ENCODE measurements at places on chromosomes 1 and 21. TPM values are rescaled to one million over a fixed set of nuclear protein-coding genes. Genes with fewer than 3 reads are reported as not detected.

- DNase-seq, result no peak
- peaks cover 4% of the 10 kb centered on the region for H3K27me3 ChIP-seq
- no peaks in the 10 kb centered on the region for H3K36me3 ChIP-seq
- H3K4me3 ChIP-seq, result no peak overlapping the region
- H3K4me1 ChIP-seq, result no peaks in the 10 kb centered on the region
Measured at GRCh38 chr1:30325085-30325935, 398.1 kb downstream of the MATN1 start.

- no peak for DNase-seq
- no peak overlapping the region for H3K4me3 ChIP-seq
- H3K27me3 ChIP-seq, result no peaks in the 10 kb centered on the region
- no peak overlapping the region for H3K27ac ChIP-seq
- no peaks in the 10 kb centered on the region for H3K36me3 ChIP-seq
Measured at GRCh38 chr21:32545948-32546441, 39.3 kb downstream of the TCP10L start.

- no peaks in the 10 kb centered on the region for H3K27me3 ChIP-seq
- H3K36me3 ChIP-seq, result no peaks in the 10 kb centered on the region
- peaks cover 56% of the 10 kb centered on the region for H3K4me1 ChIP-seq
- H3K4me3 ChIP-seq, result no peak overlapping the region
- H3K27ac ChIP-seq, result no peak overlapping the region
Measured at GRCh38 chr1:45400049-45400448, 59.8 kb upstream of the MUTYH start.

- H3K4me3 ChIP-seq, result no peak overlapping the region
- DNase-seq, result peak; percentile 34
- no peaks in the 10 kb centered on the region for H3K36me3 ChIP-seq
- H3K4me1 ChIP-seq, result peaks cover 28% of the 10 kb centered on the region
- H3K27ac ChIP-seq, result no peak overlapping the region
Measured at GRCh38 chr1:213586587-213586972, 401.2 kb upstream of the PROX1 start.

GRCh38 chr21:17270229-17270628 lies 242.6 kb upstream of the CXADR start:
- peak; percentile 34 for DNase-seq
- no peak overlapping the region for H3K27ac ChIP-seq
- no peaks in the 10 kb centered on the region for H3K36me3 ChIP-seq
- no peak overlapping the region for H3K4me3 ChIP-seq

- no peaks in the 10 kb centered on the region for H3K36me3 ChIP-seq
- H3K4me3 ChIP-seq, result no peak overlapping the region
- peaks cover 12% of the 10 kb centered on the region for H3K4me1 ChIP-seq
- H3K27ac ChIP-seq, result no peak overlapping the region
Measured at GRCh38 chr21:17782051-17782450, 37.1 kb downstream of the C21orf91 start.

DNA sequence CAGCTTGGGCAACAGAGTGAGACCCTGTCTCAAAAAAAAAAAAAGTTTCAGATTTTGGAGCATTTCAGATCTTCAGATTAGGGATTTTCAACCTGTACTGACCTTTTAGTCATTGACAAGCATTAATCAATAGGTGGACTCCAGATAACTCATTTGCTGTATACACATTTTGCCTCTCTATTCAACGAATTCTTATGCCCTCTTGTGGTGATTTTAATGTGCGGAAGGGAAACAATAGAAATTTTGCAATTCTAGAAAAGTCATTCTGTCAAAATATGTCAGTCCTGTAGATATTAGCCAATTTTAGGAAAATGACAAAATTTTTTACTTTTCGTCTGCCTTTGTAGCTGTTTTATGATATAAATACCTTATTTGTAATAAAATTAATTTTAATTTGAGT lies 11.6 kb upstream of the OR2G2 start:
- no peaks in the 10 kb centered on the region for H3K4me1 ChIP-seq
- H3K36me3 ChIP-seq, result no peaks in the 10 kb centered on the region
- no peak overlapping the region for H3K27ac ChIP-seq
- H3K4me3 ChIP-seq, result no peak overlapping the region
- H3K27me3 ChIP-seq, result no peaks in the 10 kb centered on the region

DNA sequence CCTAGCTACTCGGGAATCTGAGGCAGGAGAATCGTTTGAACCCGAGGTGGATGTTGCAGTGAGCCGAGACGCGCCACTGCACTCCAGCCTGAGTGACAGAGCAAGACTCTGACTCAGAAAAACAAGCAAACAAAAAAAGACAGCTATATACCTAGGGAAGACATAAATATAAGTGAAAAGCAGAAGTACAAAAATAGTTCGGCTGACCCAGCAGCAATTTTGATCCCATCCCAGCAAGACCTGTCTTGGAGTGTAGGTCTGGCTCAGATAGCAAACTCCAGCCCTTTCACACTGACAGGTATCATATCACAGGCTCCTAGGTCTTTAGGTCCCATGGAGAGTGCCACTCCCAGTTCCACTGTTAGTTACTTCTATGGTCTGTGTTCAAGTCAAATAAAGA lies 14.6 kb downstream of the MTX1 start:
- no peak for DNase-seq
- peaks cover 29% of the 10 kb centered on the region for H3K4me1 ChIP-seq
- no peak overlapping the region for H3K27ac ChIP-seq
- no peak overlapping the region for H3K4me3 ChIP-seq
- no peaks in the 10 kb centered on the region for H3K36me3 ChIP-seq

GRCh38 chr1:42952303-42953001 lies 6.2 kb downstream of the SLC2A1 start:
- H3K27me3 ChIP-seq, result no peaks in the 10 kb centered on the region
- H3K27ac ChIP-seq, result no peak overlapping the region
- H3K4me1 ChIP-seq, result peaks cover 87% of the 10 kb centered on the region
- H3K4me3 ChIP-seq, result peak overlapping the region; percentile 97
- H3K36me3 ChIP-seq, result peaks cover 79% of the 10 kb centered on the region
- DNase-seq, result no peak

DNA sequence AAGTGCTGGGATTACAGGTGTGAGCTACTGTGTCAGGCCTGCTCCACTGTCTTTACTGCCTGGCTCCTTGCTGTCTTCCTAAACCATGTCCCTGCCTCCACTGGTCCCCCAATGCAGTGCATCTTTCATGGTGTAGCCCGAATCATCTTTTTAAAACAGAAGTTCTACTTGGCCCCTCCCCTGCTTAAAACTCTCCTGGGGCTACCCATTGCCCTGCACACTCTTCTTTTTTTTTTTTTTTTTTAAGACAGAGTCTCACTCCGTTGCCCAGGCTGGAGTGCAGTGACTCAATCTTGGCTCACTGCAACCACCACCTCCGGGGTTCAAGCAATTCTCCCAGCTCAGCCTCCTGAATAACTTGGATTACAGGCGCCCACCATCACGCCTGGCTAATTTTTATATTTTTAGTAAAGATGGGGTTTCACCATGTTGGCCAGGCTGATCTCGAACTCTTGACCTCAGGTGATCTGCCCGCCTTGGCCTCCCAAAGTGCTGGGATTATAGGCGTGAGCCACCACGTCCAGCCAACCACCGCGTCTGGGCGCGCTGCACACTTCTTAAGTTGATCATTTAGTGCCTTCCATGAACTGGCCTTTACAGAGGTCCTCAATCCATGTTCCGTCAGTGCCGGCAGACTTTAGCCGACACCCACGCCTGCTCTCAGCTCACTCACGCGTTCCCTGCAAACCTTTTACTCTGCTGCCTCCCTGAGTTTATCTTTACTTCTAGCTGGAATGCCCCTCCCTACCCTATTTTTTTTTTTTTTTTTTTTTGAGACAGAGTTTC lies 2.4 kb downstream of the FCN3 start:
- peaks cover 5% of the 10 kb centered on the region for H3K27me3 ChIP-seq
- no peak overlapping the region for H3K27ac ChIP-seq
- H3K4me1 ChIP-seq, result peaks cover 10% of the 10 kb centered on the region
- no peaks in the 10 kb centered on the region for H3K36me3 ChIP-seq

GRCh38 chr1:235622936-235623779 lies 26.4 kb downstream of the GNG4 start:
- no peaks in the 10 kb centered on the region for H3K27me3 ChIP-seq
- peak; percentile 57 for DNase-seq
- H3K4me3 ChIP-seq, result peak overlapping the region; percentile 45
- H3K4me1 ChIP-seq, result peaks cover 49% of the 10 kb centered on the region
- peaks cover 11% of the 10 kb centered on the region for H3K36me3 ChIP-seq

GRCh38 chr1:165828669-165829329 lies 1.4 kb downstream of the UCK2 start:
- peak overlapping the region; percentile 81 for H3K4me3 ChIP-seq
- peak overlapping the region; percentile 94 for H3K27ac ChIP-seq
- DNase-seq, result peak; percentile 82
- peaks cover 2% of the 10 kb centered on the region for H3K27me3 ChIP-seq
- no peaks in the 10 kb centered on the region for H3K36me3 ChIP-seq
- peaks cover 49% of the 10 kb centered on the region for H3K4me1 ChIP-seq

GRCh38 chr21:36532769-36533467 lies 53.0 kb upstream of the CLDN14 start:
- no peak overlapping the region for H3K27ac ChIP-seq
- H3K4me1 ChIP-seq, result no peaks in the 10 kb centered on the region
- DNase-seq, result no peak
- H3K4me3 ChIP-seq, result no peak overlapping the region
- peaks cover 12% of the 10 kb centered on the region for H3K27me3 ChIP-seq
- no peaks in the 10 kb centered on the region for H3K36me3 ChIP-seq

GRCh38 chr1:178684542-178685000 lies 40.5 kb upstream of the RALGPS2 start:
- H3K4me1 ChIP-seq, result peaks cover 41% of the 10 kb centered on the region
- DNase-seq, result peak; percentile 52
- peak overlapping the region; percentile 25 for H3K27ac ChIP-seq
- no peaks in the 10 kb centered on the region for H3K27me3 ChIP-seq

DNA sequence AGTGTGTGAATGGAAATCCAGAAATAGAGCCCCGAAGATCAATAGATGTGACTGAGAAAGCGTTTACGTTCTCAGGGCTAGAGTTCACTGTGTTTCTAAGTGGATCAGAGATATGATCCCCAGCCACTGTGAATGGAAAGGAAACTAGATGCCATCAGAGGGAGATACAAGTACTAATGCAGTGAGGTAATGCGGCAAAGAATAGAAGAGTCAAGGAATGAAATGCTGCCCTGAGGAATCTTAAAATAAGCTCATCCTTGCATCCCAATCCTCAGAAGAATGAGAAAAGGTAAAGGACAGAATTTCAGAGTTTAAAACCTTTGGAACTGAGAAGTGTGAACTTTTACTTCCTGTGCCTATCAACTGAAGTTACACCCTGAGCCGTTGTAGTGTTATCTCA lies 165.5 kb upstream of the ESRRG start:
- H3K4me3 ChIP-seq, result no peak overlapping the region
- no peaks in the 10 kb centered on the region for H3K36me3 ChIP-seq
- H3K27ac ChIP-seq, result no peak overlapping the region
- no peaks in the 10 kb centered on the region for H3K4me1 ChIP-seq
- H3K27me3 ChIP-seq, result no peaks in the 10 kb centered on the region

DNA sequence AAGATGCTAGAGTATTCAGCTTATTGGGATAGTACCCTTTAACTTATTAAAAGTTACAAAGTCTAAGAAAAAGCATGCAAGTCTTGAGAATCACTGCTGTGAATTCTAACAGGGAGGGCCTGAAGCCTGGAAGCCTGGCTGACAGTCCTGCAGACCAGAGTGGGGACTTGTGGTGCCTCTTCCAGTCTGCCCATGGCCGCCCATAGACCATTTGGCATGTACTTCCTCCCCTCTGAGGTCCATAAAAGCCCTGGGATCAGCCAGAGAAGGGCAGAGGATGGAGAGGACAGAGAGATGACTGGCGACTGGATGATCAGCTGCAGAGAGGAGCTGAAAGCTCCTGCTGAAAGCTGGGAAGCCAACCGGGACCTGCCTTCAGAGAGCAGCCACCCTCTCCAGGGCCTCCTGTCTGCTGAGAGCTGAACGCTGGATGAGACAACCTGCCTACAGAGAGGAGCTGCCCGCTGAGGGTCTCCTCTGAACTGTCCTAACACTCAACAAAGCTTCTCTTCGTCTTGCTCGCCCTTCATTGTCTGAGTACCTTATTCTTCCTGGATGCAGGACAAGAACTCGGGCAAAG lies 12.5 kb upstream of the SLC1A7 start:
- H3K36me3 ChIP-seq, result no peaks in the 10 kb centered on the region
- H3K4me3 ChIP-seq, result no peak overlapping the region
- no peak for DNase-seq
- H3K27me3 ChIP-seq, result no peaks in the 10 kb centered on the region
- peaks cover 66% of the 10 kb centered on the region for H3K4me1 ChIP-seq

GRCh38 chr1:248618878-248619277 lies 16.0 kb downstream of the OR2T11 start:
- no peaks in the 10 kb centered on the region for H3K4me1 ChIP-seq
- peak; percentile 52 for DNase-seq
- H3K4me3 ChIP-seq, result no peak overlapping the region
- H3K27me3 ChIP-seq, result no peaks in the 10 kb centered on the region
- no peaks in the 10 kb centered on the region for H3K36me3 ChIP-seq

GRCh38 chr1:156676820-156677615 lies at the start of gene NES:
TSS of gene NES (minus strand) at chr1:156677407. CDS start at chr1:156677264, 143 bp downstream.
- peak within 1 kb of the TSS; percentile 63 for H3K4me3 ChIP-seq
- H3K27me3 ChIP-seq, result peaks cover 31% of the 10 kb centered on the region
- H3K27ac ChIP-seq, result no peak within 1 kb of the TSS
- H3K36me3 ChIP-seq, result no peaks in the 10 kb centered on the region
- peaks cover 61% of the 10 kb centered on the region for H3K4me1 ChIP-seq

GRCh38 chr1:212638492-212639151 lies 30.1 kb downstream of the ATF3 start:
- H3K27me3 ChIP-seq, result peaks cover 3% of the 10 kb centered on the region
- no peaks in the 10 kb centered on the region for H3K36me3 ChIP-seq
- H3K4me1 ChIP-seq, result no peaks in the 10 kb centered on the region
- H3K27ac ChIP-seq, result no peak overlapping the region
- no peak for DNase-seq
- no peak overlapping the region for H3K4me3 ChIP-seq

- H3K27ac ChIP-seq, result peak overlapping the region; percentile 87
- H3K27me3 ChIP-seq, result no peaks in the 10 kb centered on the region
- H3K4me3 ChIP-seq, result peak overlapping the region; percentile 89
- H3K36me3 ChIP-seq, result no peaks in the 10 kb centered on the region
Measured at GRCh38 chr1:65418522-65419185, 1.8 kb upstream of the LEPR start.

DNA sequence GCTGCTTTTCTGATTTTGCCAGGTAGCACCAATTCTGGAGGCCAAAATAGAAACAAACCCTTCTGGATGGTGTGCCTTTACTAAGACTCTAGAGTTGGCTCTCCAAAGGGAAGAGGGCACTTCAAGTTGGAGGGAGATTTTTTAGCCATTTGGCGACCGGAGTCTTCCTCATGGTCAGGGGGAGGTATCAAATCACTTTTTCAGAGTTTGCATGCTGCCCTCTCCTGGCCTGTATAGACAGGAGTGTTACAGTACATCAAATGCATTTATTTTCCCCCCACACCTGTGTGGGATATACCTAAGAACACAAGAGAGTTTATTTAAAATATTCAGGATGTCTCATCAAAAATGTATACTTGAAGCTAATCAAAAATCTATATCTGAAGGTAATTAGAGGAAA lies 3.2 kb downstream of the GREM2 start:
- no peaks in the 10 kb centered on the region for H3K36me3 ChIP-seq
- DNase-seq, result no peak
- H3K4me3 ChIP-seq, result no peak overlapping the region

The TPM3 gene
- total RNA-seq, result 481 TPM

The FCMR gene
- not detected for total RNA-seq

The WARS2 gene
- total RNA-seq, result 27.5 TPM

The VANGL2 gene
- total RNA-seq, result not detected

The ALPL gene
- total RNA-seq, result not detected

The INKA2 gene
- 4.6 TPM for total RNA-seq

The YY1AP1 gene
- 28.5 TPM for total RNA-seq

The IQGAP3 gene
- total RNA-seq, result 6.7 TPM

The B3GALT5 gene
- 0.02 TPM for total RNA-seq

The VAV3 gene
- total RNA-seq, result 40.0 TPM
